WTC11 (cell line): ENCODE measurements at places on chromosomes 7 and 10. TPM values are rescaled to one million over a fixed set of nuclear protein-coding genes. Genes with fewer than 3 reads are reported as not detected.

GRCh38 chr7:20892776-20893175, 106.1 kb upstream of the SP8 start:
- DNase-seq = no peak

GRCh38 chr10:76352300-76352699, 920.9 kb downstream of the LRMDA start:
- no peak for DNase-seq

The DMBT1 gene
- total RNA-seq = 0.09 to 0.18 TPM (median 0.13 TPM) in 3 replicates

GRCh38 chr7:42700406-42701327, 211.2 kb downstream of the C7orf25 start:
- DNase-seq = no peak

- DNase-seq = no peak
Observed at GRCh38 chr7:41162612-41163011, 540.3 kb downstream of the INHBA start.

DNA sequence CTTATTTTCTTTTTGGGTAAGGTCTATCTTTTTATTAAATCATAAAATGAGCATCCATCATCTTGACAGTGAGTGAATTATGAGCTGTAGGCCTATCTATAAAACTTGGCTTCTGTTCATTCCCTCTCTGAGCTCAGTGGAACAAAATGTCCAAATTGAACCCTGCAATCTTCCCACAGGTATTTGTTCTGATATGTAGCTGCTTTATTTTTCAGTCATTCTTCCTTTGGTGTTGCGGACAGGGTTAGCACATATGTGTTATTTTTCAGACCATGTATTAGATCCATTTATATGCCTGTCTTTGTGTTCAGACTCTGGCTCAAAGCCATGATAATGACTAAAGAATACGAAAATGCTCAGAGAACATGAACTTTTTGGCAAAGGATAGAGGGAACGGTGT, 201.6 kb upstream of the KIAA1217 start:
- no peak for DNase-seq

- DNase-seq = no peak
Observed at GRCh38 chr10:118605694-118606093, 10.2 kb upstream of the PRLHR start.

The MAP3K8 gene
- total RNA-seq = 9.8 to 13.8 TPM (median 11.8 TPM) in 3 replicates

- no peak for DNase-seq
Observed at GRCh38 chr10:77664008-77664407, 26.4 kb upstream of the KCNMA1 start.

GRCh38 chr10:52623761-52624160, 148.8 kb downstream of the MBL2 start:
- no peak for DNase-seq

DNA sequence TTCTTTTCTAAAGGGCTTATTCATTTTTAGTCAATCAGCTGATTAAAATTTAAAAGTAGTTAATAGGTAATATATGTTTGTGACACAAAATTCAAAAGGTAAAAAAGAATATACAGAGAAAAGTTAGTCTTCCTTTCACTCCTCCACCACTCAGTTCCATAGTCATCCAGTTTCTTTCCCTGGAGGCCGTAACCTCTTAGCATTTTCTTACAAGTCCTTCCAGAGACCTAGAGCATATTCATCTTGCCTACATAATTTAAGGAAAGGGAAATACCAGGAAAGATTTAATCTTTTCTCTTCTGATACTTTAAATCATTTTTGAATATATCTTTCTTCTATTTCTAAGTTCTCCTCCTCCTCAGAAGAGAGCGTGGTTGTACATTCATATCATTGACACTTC, 10.1 kb downstream of the GBF1 start:
- DNase-seq = no peak
